Sciatic nerve (tissue), 2 donors: ENCODE measurements at places on chromosomes 11 and 22. TPM values are rescaled to one million over a fixed set of nuclear protein-coding genes. Genes with fewer than 3 reads are reported as not detected.
A peak's percentile ranks its signal among the peaks of the same experiment; 100 is the strongest.

DNA sequence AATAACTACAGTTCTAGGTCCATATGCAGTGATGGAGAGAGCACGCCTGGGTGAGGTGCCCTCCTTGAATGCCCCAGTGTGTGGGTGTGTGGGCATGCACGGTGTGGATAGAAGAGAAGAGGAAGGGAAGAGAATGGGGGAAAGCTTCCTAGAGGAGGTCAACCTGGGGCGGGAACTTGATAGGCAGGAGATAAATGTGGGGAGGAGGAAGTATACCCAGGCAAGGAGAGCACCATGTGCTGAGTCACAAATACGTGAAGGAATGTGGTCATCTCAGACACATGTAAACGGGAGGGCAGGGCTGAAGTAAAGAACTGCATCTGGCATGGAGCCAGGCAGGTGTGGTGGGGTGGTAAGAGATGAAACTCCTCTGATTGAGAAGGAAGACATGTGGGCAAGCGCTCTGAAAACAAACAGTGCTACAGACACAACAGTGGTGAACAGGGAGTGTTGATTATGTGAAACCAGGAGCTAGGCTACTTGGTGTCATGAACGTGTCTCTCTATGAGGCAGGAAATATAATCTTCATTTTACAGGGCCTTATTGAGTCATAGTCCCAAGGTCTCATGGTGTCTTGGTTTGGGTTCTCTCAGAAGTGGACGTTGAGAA lies 61.5 kb upstream of the EED start:
- no peak for DNase-seq

GRCh38 chr22:27105142-27106025 lies 448.0 kb downstream of the MIAT start:
- peak; percentile 71 for DNase-seq

GRCh38 chr11:43212279-43212678 lies 99.5 kb upstream of the API5 start:
- no peak for DNase-seq

DNA sequence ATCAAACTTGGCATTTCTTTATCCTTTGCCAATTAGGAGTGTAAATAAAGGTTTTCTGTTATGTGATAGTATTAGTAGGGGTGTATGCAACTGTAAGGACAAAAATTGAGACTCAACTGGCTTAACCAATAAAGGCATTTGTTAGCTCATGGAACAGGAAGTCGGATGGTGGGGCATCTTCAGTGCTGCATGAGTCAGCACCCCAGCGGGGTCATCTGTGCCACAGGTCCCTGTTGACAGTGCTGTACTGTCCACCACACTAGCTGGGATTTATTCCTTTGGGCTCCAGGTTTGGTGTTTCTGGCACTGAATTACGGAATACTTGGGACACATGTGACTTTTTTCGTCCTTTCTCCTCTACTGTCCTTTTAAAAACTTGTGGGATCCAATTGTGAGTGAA lies 86.0 kb downstream of the PPP6R3 start:
- no peak for DNase-seq

DNA sequence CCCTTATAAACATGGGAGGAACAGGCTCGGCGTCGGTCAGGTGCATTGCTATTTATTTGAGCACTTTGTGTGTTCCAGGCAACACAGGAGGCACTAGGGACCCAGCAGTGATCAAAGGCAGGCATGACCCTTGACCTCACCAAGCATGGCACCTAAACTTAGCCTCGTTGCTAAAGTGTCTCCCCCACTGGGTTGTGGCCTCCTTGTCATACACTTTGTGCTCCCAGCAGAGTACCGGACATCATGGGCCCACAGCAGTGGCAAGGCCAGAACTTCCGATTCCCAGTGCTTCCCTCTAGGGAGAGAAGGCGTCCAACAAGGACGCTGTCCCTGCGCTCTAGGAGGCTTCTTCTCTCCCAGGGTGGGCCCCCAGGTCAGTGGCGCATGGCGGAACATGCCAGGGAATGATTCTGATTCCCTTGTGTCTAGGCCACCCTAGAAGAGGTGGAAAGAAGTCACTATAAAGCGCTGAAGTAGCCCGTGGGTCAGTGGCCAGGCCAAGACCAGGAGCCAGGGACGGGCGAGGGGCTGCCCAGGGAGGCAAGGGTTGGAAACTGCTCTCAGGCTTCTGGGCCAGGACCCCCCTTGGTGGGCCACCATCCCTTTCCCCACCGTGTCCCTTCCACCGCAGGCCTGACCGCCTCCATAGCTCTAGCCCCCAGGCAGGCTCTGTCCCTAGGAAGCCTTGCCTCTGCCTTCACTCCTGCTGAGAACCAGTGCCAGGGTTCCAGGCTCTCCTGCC lies 19.7 kb downstream of the TOM1 start:
- DNase-seq = no peak

DNA sequence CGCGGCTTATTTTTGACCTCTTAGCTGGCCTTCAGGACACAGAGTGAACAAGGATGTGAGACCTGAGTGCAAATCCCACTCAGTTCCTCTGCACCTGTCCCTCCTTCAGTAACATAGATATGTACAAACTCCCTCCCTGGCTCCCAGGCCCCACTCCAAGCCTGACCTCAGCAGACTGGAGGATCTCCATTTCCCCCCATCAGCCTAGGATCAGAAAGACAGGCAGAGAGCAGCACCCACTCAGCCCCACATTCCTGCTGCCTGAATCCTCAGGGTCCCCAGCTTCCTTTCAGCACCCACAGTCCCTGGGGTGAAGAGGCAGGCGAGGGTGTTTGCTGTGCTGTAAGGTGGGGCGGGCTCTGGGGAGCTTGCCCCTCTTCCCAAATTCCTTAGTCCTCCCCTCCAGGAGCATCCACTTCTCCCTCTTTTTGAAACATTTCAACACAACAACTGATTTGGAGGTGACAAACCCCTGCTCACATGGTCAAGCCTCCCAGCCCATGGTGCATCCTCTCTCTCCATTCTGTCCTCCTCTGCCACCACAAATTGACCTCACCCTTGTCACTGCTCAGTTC lies 151.1 kb downstream of the FEZ1 start:
- no peak for DNase-seq

DNA sequence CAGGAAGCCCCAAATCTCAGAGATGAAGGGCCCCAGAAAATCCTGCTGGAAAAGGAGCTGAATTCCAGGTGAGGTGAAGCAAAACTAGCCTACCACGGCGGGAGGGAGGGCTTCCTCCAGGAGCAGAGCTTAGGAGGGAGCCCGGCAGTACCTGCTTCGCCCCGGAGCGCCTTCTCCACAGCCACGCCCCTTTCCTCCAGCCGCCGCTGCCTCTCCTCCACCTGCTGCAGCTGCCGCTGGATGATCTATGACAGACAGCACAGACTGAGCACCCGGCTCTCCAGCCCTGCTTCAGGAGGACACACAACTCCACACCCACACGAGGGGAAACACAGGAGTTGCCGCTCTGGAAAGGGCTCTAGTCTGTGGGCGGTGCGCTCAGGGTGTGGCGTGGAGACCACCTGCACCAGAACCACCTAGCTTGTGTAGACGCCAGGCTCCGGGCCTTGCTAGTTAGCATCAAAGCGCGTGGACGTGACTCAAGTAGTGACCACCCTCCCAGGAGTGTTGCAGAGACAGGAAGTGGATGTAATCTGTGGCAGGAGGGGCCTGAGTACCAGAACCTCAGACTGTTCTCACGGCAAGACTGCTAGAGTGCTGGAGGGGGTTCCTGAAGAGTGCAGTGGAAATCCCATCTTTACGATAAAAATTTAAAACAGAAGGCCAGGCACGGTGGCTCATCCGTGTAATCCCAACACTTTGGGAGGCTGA lies 34.6 kb upstream of the BID start:
- DNase-seq = no peak

- no peak for DNase-seq
These were observed 7.8 kb downstream of the LDHAL6A start for GRCh38 chr11:18463439-18463838.

- no peak for DNase-seq
These were observed 8.3 kb upstream of the PIM3 start for GRCh38 chr22:49951986-49952896.

- no peak for DNase-seq
These were observed 11.9 kb downstream of the FAM83F start for GRCh38 chr22:40006641-40007040.

- DNase-seq = no peak
These were observed 14.2 kb downstream of the LINC01488 start for GRCh38 chr11:69495441-69496201.

DNA sequence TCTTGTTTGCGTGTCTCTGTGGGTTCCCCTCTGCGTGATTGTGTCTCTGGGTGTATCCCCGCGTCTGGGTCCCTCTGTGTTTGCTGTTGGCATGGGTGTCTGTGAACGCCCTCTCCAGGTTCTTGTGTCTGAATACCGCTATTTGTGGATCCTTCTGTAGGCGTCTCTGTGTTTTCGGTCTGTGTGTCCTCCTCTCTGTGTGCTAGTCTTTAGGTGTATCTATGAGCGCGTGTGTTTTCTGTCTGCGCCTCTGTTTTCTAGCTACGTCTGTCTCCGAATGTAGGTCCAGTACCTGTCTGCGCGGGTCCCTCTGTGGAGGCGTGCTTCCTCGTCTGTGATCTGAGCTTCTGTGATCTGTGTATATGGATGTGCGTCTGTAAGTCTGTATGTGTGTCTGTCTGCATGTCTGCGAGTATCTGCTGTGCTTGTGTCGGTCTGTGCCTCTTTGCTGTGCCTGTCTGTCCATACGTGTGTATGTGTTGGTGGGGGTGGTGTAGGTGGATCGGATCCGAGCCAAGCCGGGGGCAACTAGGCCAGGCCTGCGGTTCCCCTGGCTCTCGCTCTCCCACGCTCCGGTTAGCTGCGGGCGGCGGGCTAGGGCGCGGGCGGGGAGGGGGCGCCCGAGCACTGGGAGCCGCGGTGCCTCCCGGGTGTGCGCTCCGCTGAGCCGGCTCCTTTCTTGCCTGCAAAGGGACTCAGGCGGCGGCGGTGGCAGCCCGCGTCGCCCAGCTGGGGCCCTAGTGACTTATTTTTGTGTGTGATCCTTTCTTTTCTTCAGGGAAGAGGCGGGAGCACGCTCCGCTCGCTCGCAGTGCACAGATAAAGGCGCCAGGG lies 105.3 kb upstream of the E2F8 start:
- DNase-seq = no peak

DNA sequence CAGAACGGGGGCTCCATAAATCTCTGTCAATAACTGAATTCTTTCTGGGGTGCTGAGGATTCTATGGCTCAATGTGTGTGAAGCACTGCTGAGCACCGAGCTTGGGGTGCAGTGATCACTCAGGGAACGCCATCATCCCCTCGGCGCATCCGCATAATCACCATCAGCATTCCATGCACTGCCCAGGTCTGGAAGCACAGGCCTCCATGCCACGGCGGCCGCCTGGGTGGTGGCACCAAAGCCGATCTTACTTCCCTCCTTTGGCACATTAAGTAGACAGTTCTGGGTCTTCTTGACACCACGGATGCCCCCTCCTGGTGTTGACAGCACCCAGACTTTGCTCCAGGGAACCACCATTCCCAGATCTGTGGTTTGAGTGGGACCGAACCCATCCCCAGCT lies 15.6 kb downstream of the LTO1 start:
- peak; percentile 47 for DNase-seq

- DNase-seq = no peak
These were observed 179.0 kb downstream of the GRM5 start for GRCh38 chr11:88886796-88887195.

DNA sequence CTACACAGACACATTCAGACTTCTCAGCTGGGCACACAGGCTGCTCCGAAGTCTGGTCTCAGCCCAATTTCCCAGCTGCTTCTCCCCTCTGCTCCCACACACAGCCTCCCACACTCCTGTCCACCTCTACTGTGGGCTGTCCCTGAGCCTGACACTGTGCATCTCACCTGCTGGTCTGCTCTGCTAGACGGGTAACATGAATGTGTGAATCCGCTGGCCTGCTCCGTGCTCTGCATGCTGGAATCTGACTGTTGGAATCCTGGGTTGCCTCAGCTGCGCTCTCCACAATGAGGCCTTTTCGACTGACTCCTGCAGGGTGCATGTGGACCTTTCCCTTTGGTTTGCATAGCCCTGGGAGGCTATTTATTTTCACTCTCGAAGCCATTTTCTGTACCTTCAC lies 489.5 kb upstream of the B3GAT1 start:
- DNase-seq = no peak

GRCh38 chr11:14612694-14613093 lies 30.9 kb upstream of the PDE3B start:
- no peak for DNase-seq

GRCh38 chr11:125603207-125603606 lies 10.6 kb downstream of the STT3A start:
- DNase-seq = no peak

DNA sequence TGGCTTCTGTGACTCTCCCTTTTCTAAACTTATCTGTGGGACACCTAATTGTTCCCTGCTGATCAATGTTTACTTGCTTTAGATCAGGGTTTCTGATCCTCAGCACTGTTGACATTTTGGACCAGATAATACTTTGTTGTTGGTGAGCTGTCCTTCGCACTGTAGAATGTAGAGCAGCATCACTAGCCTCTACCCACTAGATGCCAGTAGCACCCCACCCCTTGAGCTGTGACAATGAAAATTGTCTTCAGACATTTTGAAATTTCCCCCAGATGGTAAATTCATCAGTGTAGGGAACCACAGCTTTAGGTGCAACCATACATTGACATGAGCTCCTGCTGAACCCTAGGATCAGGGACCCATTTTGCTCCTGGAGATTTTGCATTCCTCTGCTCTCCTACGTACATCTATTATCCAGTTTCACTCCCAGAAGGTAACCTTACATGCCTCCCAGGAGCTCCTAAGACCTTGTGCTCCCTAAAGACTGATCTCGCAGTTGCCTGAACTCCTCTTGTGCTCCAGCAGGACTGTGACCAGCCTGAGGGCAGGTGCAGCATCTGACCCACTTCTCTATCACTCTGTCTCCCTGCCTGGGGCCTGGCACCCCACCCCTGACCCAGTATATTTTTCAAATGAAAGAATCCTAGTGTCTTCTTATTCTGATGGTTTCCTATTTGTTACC lies 107.8 kb downstream of the FAR1 start:
- no peak for DNase-seq

GRCh38 chr11:65899356-65900124 lies 648 bp downstream of the FOSL1 start:
- no peak for DNase-seq

DNA sequence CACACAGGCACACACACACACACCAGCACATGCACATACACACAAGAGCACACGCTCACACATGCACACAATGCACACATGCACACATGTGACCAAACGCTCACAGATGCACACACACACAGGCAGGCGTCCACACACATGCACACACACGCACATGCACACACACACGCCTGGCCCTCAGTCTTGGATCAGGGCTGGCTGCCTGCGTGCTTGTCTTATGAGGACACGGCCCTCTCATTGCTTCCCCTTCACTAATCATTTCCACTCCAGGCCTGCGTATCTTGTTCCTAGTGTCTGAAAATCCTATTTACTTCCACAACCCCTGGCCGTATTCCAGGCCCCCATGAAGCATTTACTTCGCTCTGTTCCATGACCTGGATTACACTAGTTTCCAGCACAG lies 740.5 kb downstream of the BRD1 start:
- DNase-seq = no peak

GRCh38 chr22:45969414-45969799 lies 7.6 kb downstream of the WNT7B start:
- no peak for DNase-seq

- no peak for DNase-seq
These were observed 556 bp downstream of the CDCA5 start for GRCh38 chr11:65083134-65083833.

Gene LAMTOR1
- 70.8 TPM for total RNA-seq

Gene CARS1
- 42.3 TPM for total RNA-seq

Gene SYT12
- 0.71 TPM for total RNA-seq

Gene GAL3ST3
- not detected for total RNA-seq

Gene OR51G1
- not detected for total RNA-seq

Gene P4HA3
- total RNA-seq = 0.45 TPM

Gene GRK2
- total RNA-seq = 61.7 TPM

Gene MOGAT2
- 0.18 TPM for total RNA-seq

Gene PRODH
- total RNA-seq = 23.5 TPM

Gene PANX2
- 0.76 TPM for total RNA-seq

Gene FAT3
- total RNA-seq = 2.2 TPM

Gene SAA2
- 2.6 TPM for total RNA-seq
